ENCODE measurements at places on chromosomes 1 and 21. TPM values are rescaled to one million over a fixed set of nuclear protein-coding genes. Genes with fewer than 3 reads are reported as not detected.

DNA sequence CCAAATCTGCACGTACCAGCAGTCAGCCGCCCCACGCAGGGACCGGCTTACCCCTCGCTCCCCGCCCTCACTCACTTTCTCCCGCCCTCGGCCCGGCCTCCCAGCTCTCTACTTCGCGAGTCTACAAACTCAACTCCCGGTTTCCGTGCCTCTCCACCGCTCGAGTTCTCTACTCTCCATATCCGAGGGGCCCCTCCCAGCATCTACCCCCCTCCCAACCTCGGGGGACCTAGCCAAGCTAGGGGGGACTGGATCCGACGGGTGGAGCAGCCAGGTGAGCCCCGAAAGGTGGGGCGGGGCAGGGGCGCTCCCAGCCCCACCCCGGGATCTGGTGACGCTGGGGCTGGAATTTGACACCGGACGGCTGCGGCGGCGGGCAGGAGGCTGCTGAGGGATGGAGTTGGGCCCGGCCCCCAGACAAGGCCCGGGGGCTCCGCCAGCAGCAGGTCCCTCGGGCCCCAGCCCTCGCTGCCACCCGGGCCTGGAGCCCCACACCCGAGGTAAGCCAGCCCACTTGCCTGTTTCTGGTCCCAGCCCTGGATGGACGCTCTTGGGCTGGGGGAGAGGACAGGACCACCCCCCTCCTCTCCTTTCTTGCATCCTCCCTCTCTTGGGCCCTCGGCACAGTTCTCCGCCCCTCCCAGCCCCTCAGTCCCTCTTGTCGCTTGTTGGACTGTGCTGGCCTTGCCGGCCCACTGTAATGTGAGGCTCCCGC, at the start of gene ARTN:
ARTN (plus strand) TSS at position 416 of the 715 bp plus-strand sequence. CDS start 1,856 bp downstream, outside the sequence.
- no peak for DNase-seq

- peak; percentile 70 for DNase-seq
Observed at GRCh38 chr1:11550664-11551283, 71.8 kb downstream of the DISP3 start.

DNA sequence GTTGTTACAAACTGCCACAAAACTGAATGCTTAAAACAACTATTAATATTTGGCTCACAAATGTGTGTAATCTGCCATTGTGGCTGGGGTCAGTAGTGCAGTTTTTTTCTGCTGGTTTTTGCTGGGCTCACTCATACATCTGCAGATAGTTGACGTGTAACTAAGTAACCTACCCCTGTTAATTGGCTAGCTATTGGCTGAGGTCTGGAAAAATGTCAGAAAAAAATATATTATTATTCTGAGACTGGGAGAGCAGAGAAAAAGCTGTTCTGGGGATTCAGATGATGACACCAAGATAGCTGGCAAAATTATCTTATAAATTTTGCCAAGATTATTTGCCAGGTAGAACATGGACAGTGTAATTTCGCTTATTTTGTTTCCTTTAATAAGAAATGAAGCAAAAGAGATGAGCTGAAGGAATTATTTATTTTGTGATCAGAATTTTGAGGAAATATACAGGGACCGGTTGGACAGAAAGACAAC, 616.1 kb upstream of the ADAMTS5 start:
- DNase-seq, result no peak

DNA sequence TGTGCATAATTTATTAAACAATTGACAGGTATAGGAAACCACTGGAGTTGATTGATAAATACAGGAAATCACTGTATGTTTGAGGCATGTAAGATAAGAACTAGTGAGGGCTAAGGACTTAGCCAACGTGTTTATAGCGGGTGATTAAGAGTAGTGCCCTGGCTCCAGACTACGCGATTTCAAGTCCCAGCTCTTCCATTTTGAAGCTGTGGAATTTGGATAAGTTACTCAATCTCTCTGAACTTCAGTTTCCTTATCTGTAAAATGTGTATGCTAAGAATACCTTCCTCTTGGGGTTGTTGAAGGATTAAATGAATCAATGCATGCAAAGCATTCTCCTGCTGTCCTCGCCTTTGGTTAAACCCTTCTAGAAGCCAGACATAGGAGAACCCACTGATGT, 143.3 kb upstream of the GJB5 start:
- no peak for DNase-seq

GRCh38 chr1:114126261-114127095, 27.2 kb downstream of the SYT6 start:
- DNase-seq, result no peak

- peak; percentile 49 for DNase-seq
Observed at GRCh38 chr1:196317535-196318522, 290.4 kb downstream of the KCNT2 start.

- no peak for DNase-seq
Observed at GRCh38 chr1:93235261-93235660, 54.7 kb downstream of the CCDC18 start.

DNA sequence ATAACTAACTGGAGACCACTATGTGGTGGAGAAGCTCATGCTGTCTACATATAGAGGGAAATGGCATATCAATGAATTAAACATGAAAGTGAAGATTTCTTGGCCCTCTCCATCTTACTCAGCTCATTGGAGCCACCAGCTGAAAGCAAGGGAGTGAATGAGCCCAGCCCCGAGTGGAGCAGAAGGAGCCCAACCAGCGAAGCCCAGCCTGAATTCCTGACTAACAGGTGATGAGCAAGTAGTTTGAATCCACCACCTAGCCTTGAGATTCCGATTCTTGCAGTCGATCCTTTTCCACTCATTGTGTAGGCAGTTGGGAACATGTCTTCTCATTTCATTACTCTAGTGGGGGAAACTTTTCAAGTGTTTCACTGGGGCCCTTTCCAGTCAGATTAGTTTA, 18.6 kb upstream of the ST6GALNAC3 start:
- no peak for DNase-seq

GRCh38 chr1:107934578-107934977, 30.4 kb downstream of the VAV3 start:
- DNase-seq, result peak; percentile 36

DNA sequence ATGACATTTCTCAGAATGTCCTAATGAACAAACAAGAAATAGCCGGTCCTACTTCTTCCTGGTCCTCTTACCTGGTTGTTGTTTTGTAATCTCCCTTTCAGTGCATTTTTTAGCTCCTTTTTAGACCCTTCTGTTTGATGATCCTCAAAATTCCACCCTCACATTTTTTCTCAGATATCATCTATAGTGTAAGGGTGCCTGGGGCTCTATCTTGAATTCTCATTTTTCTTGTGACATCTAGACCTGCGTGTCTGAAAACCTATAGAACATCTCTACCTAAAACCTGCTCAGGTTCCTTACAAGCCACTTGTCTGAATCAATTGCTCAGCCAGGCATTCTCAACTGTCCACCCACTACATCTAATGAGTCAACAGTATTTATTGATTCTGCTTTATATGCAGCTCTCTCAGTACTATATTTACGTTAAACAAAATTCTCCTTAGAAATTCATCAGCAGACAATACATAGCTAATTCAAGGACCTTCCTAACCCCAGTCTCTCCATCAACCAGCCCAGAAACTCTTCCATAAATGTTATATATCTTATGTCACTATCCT, 36.5 kb upstream of the USH2A start:
- no peak for DNase-seq

GRCh38 chr1:57012315-57012714, 46.5 kb upstream of the C8B start:
- no peak for DNase-seq

DNA sequence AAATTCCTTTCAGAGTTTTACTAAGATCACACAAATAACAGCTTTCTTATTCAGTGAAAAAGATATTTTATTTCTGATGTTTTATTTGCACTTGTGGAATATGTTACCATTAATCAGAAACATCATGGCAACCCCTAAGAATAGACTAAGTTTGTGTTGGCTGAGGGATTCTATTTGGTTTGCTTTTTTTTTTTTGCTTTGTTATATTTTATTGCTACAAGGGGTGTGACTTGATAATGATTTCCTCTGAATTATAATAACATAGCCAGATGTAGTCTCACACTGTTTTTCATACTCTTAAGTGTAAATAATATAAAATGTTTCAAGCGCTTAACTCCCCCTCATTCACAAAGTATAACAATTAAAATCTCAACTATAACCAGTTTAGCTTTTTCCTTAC, 20.0 kb downstream of the GLRX2 start:
- no peak for DNase-seq

DNA sequence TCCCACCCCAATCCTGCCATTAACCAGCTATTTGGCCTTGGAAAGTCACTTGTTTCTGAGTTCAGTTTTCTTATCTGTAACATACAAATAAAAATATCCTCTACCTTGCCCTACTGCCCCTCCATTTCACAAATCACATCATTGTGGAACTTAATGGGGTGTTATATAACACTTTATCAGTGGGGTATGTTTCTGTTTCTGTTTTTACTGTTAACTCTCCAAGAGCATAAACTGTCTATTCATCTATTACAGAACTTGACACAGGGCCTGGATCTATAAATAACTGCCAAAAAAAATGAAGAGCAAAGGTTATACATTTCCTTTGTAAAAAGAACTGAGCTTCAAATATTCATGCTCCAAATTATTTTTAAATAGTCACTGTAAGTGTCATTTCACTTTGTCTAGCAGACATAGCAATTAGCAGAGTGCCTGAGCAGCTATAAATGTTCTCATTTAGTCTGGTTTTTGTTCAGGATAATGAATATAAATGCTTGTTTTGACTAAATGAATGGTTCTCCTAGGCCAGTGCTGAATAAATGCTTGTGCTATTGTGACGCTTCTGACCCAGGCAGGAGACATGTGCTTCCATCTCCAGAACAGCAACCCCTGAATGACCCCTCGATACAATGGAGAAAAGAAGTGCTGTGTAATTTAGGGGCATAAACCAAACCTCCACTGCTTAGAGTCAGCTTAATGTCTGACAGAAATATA, 7.4 kb downstream of the PIGM start:
- no peak for DNase-seq

The DNAI4 gene
- 2.4 TPM for total RNA-seq

The LMX1A gene
- total RNA-seq, result not detected

The LIN28A gene
- under 0.01 TPM for total RNA-seq

The S100A3 gene
- total RNA-seq, result 55.5 TPM

The SPRR2D gene
- not detected for total RNA-seq

The ADAM30 gene
- total RNA-seq, result not detected

The LRRC71 gene
- not detected for total RNA-seq

Measured in LHCN-M2 (cell line).